Kidney (tissue), 22 donors: ENCODE measurements at places on chromosomes 3 and 15.

- H3K4me1 ChIP-seq, result no peaks in the 10 kb centered on the region
- H3K27me3 ChIP-seq, result no peaks in the 10 kb centered on the region
- H3K4me3 ChIP-seq, result no peak overlapping the region
- no peak overlapping the region for H3K27ac ChIP-seq
Observed at GRCh38 chr3:69329892-69330291, 56.0 kb downstream of the FRMD4B start.

DNA sequence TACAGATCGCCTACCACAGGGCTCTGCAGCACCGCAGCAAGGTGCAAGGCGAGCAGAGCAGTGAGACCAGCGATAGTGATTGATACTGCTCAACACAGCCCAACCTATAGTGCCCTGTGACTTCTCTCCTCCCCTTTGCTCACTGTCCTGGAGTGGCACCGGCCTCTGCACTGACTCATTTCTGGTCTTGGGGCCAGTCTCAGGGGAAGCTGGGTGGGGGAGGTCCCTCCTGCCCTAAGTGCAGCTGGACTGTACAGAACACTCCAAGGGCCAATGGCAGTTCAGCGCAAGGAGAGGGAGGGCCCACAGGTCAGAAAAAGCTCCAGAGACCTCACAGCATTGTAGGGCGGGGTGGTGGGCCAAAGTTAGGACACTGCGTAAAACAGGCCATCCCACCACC lies 2.5 kb upstream of the OGG1 start:
- peaks cover 42% of the 10 kb centered on the region for H3K36me3 ChIP-seq
- no peak for DNase-seq
- H3K4me1 ChIP-seq, result no peaks in the 10 kb centered on the region
- H3K4me3 ChIP-seq, result no peak overlapping the region

- H3K27me3 ChIP-seq, result no peaks in the 10 kb centered on the region
- H3K4me1 ChIP-seq, result no peaks in the 10 kb centered on the region
- H3K4me3 ChIP-seq, result no peak overlapping the region
- no peak overlapping the region for H3K27ac ChIP-seq
- DNase-seq, result no peak
Observed at GRCh38 chr15:90968434-90968833, 13.8 kb downstream of the RCCD1 start.

DNA sequence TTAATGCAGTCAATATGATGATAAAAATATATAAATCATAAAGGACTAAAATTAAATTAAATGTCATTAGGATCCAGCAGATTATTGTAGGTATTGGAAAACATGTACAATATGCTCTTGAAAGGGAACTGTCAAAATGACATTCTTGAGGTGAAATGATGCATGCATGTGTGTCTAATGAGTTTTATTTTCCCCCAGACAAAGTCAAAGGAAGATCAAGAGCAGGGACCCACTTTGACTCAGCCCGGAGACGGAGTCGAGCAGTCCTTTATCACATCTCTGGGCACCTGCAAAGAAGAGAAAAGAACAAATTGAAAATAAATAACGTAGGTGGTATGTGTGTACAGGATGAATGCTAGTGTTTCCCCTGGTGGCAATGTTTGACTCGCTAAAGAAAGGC lies 194.1 kb downstream of the KCNH8 start:
- H3K36me3 ChIP-seq, result no peaks in the 10 kb centered on the region
- no peak overlapping the region for H3K27ac ChIP-seq
- H3K4me1 ChIP-seq, result no peaks in the 10 kb centered on the region
- no peak for DNase-seq

DNA sequence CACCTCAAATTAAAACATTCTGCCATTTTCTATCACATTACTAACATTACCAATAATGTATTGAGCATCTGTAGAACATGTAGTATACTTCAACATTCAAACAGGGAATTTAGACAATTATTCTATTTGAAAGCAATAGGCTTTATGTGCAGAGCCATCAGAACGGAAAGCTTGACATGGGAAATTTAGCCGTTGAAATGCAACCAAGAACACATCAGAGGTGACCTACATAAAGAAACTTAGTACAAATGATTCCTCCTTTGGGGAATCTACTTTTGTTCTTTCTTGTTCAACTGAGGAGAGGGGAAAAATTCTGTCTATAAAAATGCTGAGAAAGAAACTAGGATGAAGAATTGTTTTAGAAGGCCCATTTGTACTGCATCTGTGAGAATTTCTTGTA lies 38.6 kb upstream of the RBMS3 start:
- DNase-seq, result no peak
- H3K4me3 ChIP-seq, result no peak overlapping the region
- H3K36me3 ChIP-seq, result no peaks in the 10 kb centered on the region
- H3K4me1 ChIP-seq, result no peaks in the 10 kb centered on the region

DNA sequence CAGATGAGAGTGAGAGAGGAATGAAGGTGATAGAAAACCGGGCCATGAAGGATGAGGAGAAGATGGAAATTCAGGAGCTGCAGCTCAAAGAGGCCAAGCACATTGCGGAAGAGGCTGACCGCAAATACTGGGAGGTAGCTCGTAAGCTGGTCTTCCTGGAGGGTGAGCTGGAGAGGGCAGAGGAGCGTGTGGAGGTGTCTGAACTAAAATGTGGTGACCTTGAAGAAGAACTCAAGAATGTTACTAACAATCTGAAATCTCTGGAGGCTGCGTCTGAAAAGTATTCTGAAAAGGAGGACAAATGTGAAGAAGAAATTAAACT lies 88.9 kb downstream of the EOMES start:
- H3K27ac ChIP-seq, result peak overlapping the region; percentile 13
- H3K36me3 ChIP-seq, result no peaks in the 10 kb centered on the region
- DNase-seq, result no peak
- no peaks in the 10 kb centered on the region for H3K4me1 ChIP-seq
- H3K27me3 ChIP-seq, result no peaks in the 10 kb centered on the region

DNA sequence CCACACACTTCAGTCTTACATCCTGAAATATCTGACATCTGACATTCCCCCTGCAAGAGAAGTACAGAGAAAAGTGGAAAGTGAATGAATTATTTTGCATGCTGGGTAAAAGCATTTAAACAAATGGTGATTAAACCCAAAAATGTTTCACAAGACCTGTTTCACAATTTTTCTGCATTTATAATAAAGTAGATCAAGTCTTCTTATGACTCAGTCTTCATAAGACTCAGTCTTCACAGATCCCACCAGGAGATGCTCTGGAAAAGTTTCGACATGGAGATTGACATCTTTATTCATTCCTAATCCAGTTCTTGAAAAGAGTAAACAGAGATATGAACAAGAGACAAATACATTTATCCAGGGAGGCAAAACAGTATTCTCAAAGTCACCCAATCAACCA lies 13.2 kb upstream of the EDC3 start:
- H3K4me3 ChIP-seq, result no peak overlapping the region
- H3K4me1 ChIP-seq, result no peaks in the 10 kb centered on the region
- H3K27me3 ChIP-seq, result no peaks in the 10 kb centered on the region
- H3K27ac ChIP-seq, result no peak overlapping the region
- no peaks in the 10 kb centered on the region for H3K36me3 ChIP-seq

- no peaks in the 10 kb centered on the region for H3K36me3 ChIP-seq
- H3K27ac ChIP-seq, result no peak overlapping the region
- peaks cover under 1% of the 10 kb centered on the region for H3K4me1 ChIP-seq
- no peak for DNase-seq
Observed at GRCh38 chr15:59237924-59238331, 31.3 kb downstream of the LDHAL6B start.

DNA sequence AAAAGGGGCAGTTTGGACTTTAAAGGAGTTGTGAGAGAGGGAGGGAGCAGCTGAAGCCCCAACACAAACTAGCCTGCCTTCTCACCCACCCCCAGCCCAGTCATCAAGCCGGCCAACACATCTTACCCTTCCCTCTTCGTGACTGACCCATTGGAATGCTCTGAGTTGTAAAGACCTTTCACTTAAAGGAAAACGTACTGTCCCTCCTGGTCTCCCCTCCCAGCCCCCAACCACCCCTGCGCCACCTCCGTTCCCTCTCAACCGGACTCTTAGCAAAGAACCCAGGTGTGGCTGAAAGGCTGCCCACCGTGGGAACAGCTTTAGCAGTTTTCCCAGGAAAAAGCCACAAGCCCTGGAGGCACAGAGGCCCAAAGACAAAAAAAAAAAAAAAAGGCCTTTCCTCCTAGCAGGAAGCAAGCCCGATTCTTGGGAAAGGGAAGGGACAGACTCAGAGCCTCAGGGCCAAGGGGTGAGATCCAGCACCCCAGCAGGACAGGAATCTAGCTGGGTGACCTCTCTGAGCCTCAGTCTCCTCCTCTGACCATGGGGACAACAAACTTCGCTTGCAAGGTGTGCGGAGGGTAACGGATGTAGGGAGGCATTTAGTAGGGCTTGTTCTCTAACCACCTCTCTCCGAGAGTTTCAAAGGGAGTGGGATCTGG lies 2.4 kb downstream of the CYP11A1 start:
- peak overlapping the region; percentile 54 for H3K4me3 ChIP-seq
- H3K27me3 ChIP-seq, result no peaks in the 10 kb centered on the region
- DNase-seq, result no peak
- no peaks in the 10 kb centered on the region for H3K36me3 ChIP-seq
- H3K27ac ChIP-seq, result no peak overlapping the region
- peaks cover 2% of the 10 kb centered on the region for H3K4me1 ChIP-seq

DNA sequence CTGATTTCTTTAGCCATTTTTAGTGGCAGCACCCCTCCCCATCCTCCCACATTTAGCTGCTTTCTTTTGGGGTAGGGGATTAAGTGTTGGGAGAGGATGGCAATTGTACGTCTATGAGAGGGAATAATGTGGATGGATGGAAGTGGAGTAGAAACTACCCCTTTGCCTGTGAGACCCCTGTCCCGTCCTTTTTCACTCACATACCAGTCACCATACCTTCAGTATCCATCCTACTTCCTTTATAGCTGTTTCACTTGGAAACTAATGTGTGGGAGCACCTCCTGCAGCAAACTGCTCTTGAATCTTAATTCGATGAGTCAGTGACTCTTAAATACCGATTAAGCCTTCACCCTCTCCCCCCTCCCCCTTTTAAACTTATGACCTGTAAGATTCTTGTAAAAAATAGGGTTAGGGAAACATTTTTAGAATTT lies 730 bp downstream of the SPRED1 start:
- DNase-seq, result no peak
- peaks cover 9% of the 10 kb centered on the region for H3K4me1 ChIP-seq
- no peaks in the 10 kb centered on the region for H3K36me3 ChIP-seq
- no peaks in the 10 kb centered on the region for H3K27me3 ChIP-seq
- peak overlapping the region; percentile 92 for H3K4me3 ChIP-seq

GRCh38 chr3:146546366-146546965 lies 2.1 kb upstream of the PLSCR1 start:
- no peaks in the 10 kb centered on the region for H3K27me3 ChIP-seq
- no peak overlapping the region for H3K27ac ChIP-seq
- H3K36me3 ChIP-seq, result no peaks in the 10 kb centered on the region

DNA sequence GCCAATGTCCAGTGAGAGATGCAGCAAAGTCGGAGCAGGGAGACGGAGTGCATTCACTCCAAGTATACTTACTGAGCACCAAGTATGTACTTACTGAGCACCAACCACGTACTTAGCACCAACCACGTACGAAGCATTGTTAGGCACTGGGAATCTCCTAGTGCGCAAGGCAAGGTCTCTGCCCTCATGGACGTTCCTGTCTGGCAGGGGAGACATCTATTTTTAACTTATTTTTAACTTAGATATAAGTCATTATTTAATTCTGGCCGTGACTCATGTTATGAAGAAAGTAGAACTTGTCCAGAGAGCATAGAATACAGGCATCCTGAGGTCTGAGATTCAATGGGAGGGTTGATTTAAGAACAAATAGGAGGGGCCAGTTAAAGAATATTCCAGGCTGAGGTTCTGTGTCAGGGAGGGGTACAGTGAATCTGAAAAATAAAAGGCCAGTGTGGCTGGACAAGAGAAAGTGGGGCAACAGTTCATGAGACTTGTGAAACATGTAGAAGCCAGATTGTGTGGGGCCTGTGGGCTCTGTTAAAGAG lies 9.3 kb upstream of the LRRC31 start:
- no peak overlapping the region for H3K4me3 ChIP-seq
- no peaks in the 10 kb centered on the region for H3K36me3 ChIP-seq
- DNase-seq, result no peak
- no peaks in the 10 kb centered on the region for H3K27me3 ChIP-seq

GRCh38 chr15:70198441-70199123 lies 100.9 kb upstream of the TLE3 start:
- no peak overlapping the region for H3K27ac ChIP-seq
- H3K4me1 ChIP-seq, result peaks cover 2% of the 10 kb centered on the region
- H3K4me3 ChIP-seq, result no peak overlapping the region
- H3K36me3 ChIP-seq, result no peaks in the 10 kb centered on the region
- no peaks in the 10 kb centered on the region for H3K27me3 ChIP-seq

- peak overlapping the region; percentile 68 for H3K27ac ChIP-seq
- peak; percentile 58 for DNase-seq
- H3K4me3 ChIP-seq, result peak overlapping the region; percentile 99
Observed at GRCh38 chr3:56800130-56800831, 1.5 kb downstream of the ARHGEF3 start.

GRCh38 chr3:124962403-124962940 lies 27.9 kb upstream of the MUC13 start:
- H3K4me1 ChIP-seq, result peaks cover 13% of the 10 kb centered on the region
- H3K36me3 ChIP-seq, result no peaks in the 10 kb centered on the region
- no peaks in the 10 kb centered on the region for H3K27me3 ChIP-seq
- no peak for DNase-seq

GRCh38 chr3:130640027-130640426 lies 106.6 kb downstream of the PIK3R4 start:
- H3K4me3 ChIP-seq, result no peak overlapping the region
- no peak for DNase-seq
- no peaks in the 10 kb centered on the region for H3K36me3 ChIP-seq

GRCh38 chr15:64686130-64686735 lies 89.2 kb downstream of the RBPMS2 start:
- no peak overlapping the region for H3K4me3 ChIP-seq
- no peak overlapping the region for H3K27ac ChIP-seq
- no peak for DNase-seq
- H3K36me3 ChIP-seq, result peaks cover 8% of the 10 kb centered on the region

DNA sequence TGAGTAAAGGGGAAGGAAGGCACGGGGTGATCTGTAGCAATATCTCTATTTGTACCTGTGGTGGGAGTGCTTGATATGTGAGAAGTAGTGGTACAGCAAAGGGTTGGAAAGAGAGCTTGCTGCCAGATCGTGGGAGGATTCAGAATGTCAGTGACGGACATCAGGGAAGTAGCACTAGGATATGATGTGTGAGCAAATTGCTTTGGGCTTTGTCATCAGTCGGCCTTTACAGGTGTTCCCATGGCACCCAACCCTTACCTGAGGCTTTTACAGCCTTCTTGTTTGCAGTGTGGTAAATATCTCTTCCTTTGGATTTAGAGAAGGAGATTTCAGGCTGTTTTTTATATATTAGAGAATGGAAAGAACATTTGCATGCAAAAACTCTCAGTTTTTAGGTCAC lies 29.8 kb downstream of the IL1RAP start:
- no peak overlapping the region for H3K4me3 ChIP-seq
- no peaks in the 10 kb centered on the region for H3K27me3 ChIP-seq
- H3K36me3 ChIP-seq, result no peaks in the 10 kb centered on the region
- peak; percentile 39 for DNase-seq
- H3K4me1 ChIP-seq, result no peaks in the 10 kb centered on the region
- no peak overlapping the region for H3K27ac ChIP-seq

DNA sequence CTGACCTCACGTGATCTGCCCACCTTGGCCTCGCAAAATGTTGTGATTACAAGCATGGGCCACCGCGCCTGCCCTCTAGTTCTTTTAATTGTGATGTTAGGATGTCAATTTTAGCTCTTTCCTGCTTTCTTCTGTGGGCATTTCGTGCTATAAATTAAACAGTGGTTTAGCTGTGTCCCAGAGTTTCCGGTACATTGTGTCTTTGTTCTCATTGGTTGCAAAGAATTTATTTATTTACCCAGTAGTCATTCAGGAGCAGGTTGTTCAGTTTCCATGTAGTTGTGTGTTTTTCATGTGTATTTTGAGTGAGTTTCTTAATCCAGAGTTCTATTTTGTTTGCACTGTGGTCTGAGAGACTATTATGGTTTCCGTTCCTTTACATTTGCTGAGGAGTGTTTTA lies 30.1 kb downstream of the MYRIP start:
- H3K27ac ChIP-seq, result no peak overlapping the region
- no peak overlapping the region for H3K4me3 ChIP-seq
- DNase-seq, result no peak
- H3K4me1 ChIP-seq, result no peaks in the 10 kb centered on the region
- no peaks in the 10 kb centered on the region for H3K27me3 ChIP-seq
